Camera-type eye (tissue), 1 donor: ENCODE measurements at places on chromosomes 5 and 9. TPM values are rescaled to one million over a fixed set of nuclear protein-coding genes. Genes with fewer than 3 reads are reported as not detected.

The SPATA31A3 gene
- total RNA-seq = not detected

The ADAMTS16 gene
- 4.9 TPM for total RNA-seq

The DDX4 gene
- not detected for total RNA-seq

The TLE1 gene
- 54.0 TPM for total RNA-seq

The NUTM2G gene
- total RNA-seq = not detected

The ABO gene
- total RNA-seq = 2.0 TPM

The PAX5 gene
- total RNA-seq = 3.4 TPM

The CCL28 gene
- total RNA-seq = 13.4 TPM

The PHYHD1 gene
- 19.4 TPM for total RNA-seq

The C5orf24 gene
- total RNA-seq = 85.3 TPM

The HAPLN1 gene
- total RNA-seq = 4.8 TPM

The PHF24 gene
- total RNA-seq = 11.2 TPM

The ODF2 gene
- total RNA-seq = 39.6 TPM

The MELK gene
- 9.2 TPM for total RNA-seq

The MAST4 gene
- total RNA-seq = 25.5 TPM

The PROP1 gene
- total RNA-seq = not detected

The EHMT1 gene
- total RNA-seq = 112 TPM

The CKMT2 gene
- total RNA-seq = 32.4 TPM

The CDX1 gene
- total RNA-seq = not detected

The SPATA31D4 gene
- not detected for total RNA-seq

The CERT1 gene
- total RNA-seq = 68.6 TPM

The IL9 gene
- not detected for total RNA-seq

The LVRN gene
- 2.0 TPM for total RNA-seq

The PRR16 gene
- 5.5 TPM for total RNA-seq
